Lower lobe of right lung (tissue), 2 donors: ENCODE measurements at places on chromosomes 2 and 18.

DNA sequence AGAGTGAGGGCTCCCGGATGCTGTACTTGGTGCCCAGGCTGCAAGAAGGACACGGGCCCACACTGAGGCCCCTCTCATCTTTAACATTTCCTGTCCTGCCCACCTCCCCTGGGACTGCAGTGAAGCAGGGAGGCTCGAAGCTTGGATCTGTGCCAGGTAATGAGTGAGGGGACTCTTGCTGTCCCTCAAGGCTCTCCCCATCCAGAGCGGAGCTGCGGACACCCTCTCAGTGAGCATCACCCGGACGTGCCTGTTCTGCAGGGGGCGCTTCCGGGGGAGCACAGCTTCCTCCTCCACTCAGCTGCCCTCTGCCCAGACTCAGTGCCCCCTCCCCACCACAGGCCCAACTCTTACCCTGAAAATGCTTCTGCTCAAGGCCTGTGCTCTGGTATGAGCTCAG is 150.0 kb upstream of the MYCN start:
- no peak overlapping the region for H3K4me3 ChIP-seq
- no peaks in the 10 kb centered on the region for H3K4me1 ChIP-seq
- H3K36me3 ChIP-seq: no peaks in the 10 kb centered on the region

GRCh38 chr2:126241411-126241810 is 414.5 kb upstream of the GYPC start:
- H3K36me3 ChIP-seq: no peaks in the 10 kb centered on the region
- no peaks in the 10 kb centered on the region for H3K4me1 ChIP-seq
- no peak for DNase-seq

- no peaks in the 10 kb centered on the region for H3K4me1 ChIP-seq
- DNase-seq: no peak
- no peak overlapping the region for H3K27ac ChIP-seq
Measured at GRCh38 chr2:180124273-180125139, 117.4 kb upstream of the CWC22 start.

- no peaks in the 10 kb centered on the region for H3K27me3 ChIP-seq
- no peaks in the 10 kb centered on the region for H3K36me3 ChIP-seq
- H3K4me1 ChIP-seq: peaks cover 5% of the 10 kb centered on the region
- H3K4me3 ChIP-seq: no peak overlapping the region
- DNase-seq: no peak
Measured at GRCh38 chr2:119293900-119294299, 70.3 kb downstream of the STEAP3 start.

- H3K27me3 ChIP-seq: no peaks in the 10 kb centered on the region
- H3K27ac ChIP-seq: no peak overlapping the region
- no peak overlapping the region for H3K4me3 ChIP-seq
- no peak for DNase-seq
- no peaks in the 10 kb centered on the region for H3K36me3 ChIP-seq
Measured at GRCh38 chr2:33033606-33034081, 86.9 kb downstream of the LTBP1 start.

GRCh38 chr18:41955688-41956087 is 654 bp downstream of the PIK3C3 start:
- peaks cover 29% of the 10 kb centered on the region for H3K4me1 ChIP-seq
- DNase-seq: no peak
- H3K27ac ChIP-seq: peak overlapping the region; percentile 81
- no peaks in the 10 kb centered on the region for H3K27me3 ChIP-seq
- peak overlapping the region; percentile 76 for H3K4me3 ChIP-seq
